Sigmoid colon (tissue), 7 donors: ENCODE measurements at places on chromosomes 12 and 14.
A peak's percentile ranks its signal among the peaks of the same experiment; 100 is the strongest.

DNA sequence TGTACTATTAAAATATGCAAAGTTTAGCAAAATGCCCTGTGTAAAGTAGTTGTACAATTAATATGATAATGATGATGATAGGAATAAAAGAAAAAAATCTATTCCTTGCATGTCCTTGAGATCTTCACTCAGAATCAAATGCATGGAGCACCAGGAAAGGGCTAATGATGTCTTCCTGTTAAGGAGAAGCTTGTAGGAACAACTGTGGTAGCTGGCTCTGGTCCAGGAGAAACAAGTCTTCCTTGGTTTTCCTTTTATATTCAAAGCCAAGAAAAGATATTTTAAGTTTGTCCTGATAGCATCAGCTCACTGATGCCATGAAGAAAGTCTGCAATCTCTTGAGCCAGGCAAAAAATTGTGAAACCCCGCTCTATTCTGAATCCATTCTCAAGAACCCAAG lies 138.9 kb downstream of the PIK3C2G start:
- no peak for DNase-seq

- DNase-seq = no peak
These were observed 8.3 kb downstream of the COL2A1 start for GRCh38 chr12:47995981-47996401.

GRCh38 chr12:132380641-132381040 lies 51.3 kb upstream of the GALNT9 start:
- DNase-seq = no peak

GRCh38 chr14:74569387-74569786 lies 42.6 kb downstream of the LTBP2 start:
- no peak for DNase-seq

- DNase-seq = no peak
These were observed 498.3 kb downstream of the KCNH5 start for GRCh38 chr14:62546862-62547474.

DNA sequence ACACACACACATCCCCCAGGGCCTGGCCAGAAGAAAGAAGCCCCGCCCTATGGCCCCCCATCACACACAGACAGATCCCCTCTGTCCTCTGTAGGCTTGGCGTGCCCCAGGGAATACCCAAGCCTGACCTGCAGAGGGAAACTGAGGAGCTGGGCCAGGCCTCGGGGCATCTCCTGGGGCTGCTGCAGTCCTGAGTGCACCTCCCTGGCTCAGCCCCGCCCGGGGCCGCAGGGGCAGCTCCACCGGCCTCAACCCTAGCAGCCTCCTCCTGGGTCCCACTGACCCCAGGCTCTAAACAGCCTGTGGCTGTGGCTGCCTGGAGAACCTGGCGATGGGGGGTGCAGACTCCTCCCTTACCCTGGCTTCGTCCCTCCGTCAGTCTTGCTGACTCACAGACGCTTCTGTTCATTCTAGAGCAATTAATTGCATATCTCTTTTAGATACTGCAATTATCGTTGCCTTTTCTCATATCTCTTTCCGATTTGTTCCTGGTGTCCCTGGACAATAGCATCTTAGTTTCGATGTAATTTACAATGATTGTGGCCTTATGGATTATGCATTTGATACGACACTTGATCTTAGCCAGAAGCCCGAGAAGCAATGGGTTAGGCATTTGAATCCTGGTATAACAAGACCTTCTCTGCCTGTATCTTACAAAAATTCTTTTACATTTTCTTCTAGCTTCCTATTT lies 45.8 kb upstream of the EIF5 start:
- peak; percentile 38 for DNase-seq

DNA sequence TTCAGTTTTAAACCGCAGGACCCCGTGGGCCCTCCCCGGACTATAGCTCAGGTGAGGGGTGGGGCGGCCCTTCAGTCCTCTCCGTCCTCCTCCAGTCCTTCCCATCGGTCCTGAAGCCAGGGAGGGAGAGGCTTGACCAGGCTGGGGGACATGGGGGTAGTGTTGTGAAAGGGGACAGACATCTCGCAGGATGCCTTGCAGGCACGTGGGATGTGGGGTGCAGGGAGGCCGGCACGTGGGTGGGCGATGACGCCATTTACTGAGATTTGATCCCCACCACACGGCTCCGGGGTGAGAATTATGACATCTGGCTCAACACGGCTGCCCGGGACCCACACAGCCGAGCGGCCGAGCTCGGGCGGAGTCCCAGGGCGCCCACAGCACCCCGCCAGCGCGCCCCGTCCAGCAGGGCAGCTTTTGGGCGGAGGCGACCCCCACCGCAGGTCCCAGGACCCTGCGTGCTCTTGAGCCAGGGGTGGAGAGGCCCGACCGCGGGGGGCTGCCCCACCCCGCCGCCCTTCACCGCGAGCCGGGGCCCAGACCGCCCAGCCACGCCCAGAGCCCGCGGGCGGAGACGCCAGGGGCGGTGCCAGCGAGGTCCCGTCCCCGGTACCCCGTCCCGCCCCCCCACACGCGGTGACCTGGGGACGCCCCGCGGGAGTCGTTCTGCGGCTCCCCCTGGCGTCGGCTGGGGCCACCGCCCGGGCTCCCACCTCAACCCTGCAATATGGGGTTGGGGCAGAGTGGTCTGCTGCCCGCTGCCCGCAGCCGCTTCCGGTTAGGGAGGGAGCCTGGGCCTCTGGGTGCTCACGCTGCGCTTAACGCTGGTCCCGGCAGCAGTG lies 3.3 kb upstream of the EXOC3L4 start:
- no peak for DNase-seq

GRCh38 chr12:132244724-132245295 lies 84.6 kb downstream of the GALNT9 start:
- DNase-seq = peak; percentile 33

GRCh38 chr12:52037248-52037861 lies 13.9 kb upstream of the NR4A1 start:
- DNase-seq = peak; percentile 94

DNA sequence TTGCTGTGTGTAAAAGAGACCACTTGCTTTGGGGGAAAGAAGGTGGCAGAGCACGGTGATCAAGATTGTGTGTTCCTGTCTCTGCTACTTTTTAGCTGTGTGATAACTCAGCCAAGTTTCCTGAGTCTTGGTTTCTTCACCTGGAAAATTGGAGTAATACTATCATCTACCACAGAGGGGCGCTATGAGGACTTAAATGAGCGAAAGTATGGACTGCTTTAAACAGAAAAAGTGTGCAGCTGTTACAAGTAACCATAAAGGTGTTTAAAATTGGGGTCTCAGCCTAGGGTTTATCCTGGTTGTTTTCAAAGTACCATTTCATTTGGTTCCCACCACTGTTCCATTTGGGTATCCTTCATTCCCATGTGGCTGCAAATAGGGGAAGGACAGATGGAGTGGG lies 65.9 kb upstream of the WSCD2 start:
- no peak for DNase-seq

DNA sequence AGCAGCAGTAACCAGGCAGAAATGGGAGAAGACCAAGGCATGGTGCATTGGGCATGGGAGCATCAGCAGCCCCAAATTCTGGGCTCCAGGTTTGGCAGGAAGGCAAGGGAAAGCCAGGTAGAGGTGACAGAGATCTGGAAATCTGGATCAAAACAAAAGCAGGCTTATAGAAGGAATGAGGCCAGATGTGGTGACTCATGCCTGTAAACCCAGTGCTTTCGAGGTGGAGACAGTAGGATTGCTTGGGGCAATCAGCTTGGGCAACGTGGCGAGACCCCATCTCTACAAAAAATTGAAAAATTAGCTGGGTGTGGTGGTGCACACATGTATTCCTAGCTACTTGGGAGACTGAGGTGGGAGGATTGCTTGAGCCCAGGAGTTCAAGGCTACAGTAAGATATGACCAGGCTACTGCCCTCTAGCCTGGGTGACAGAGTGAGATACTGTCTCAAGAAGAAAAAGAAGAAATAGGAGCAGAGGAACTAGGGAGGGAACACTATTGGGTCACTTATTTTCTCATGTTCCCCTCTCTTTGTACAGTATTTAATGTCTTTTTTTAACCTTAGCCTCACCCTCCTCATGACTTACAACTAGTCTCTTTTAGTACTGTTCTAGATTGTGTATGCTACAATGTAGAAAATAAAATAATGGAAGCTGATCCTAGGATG lies 25.1 kb downstream of the SLC4A8 start:
- DNase-seq = no peak

DNA sequence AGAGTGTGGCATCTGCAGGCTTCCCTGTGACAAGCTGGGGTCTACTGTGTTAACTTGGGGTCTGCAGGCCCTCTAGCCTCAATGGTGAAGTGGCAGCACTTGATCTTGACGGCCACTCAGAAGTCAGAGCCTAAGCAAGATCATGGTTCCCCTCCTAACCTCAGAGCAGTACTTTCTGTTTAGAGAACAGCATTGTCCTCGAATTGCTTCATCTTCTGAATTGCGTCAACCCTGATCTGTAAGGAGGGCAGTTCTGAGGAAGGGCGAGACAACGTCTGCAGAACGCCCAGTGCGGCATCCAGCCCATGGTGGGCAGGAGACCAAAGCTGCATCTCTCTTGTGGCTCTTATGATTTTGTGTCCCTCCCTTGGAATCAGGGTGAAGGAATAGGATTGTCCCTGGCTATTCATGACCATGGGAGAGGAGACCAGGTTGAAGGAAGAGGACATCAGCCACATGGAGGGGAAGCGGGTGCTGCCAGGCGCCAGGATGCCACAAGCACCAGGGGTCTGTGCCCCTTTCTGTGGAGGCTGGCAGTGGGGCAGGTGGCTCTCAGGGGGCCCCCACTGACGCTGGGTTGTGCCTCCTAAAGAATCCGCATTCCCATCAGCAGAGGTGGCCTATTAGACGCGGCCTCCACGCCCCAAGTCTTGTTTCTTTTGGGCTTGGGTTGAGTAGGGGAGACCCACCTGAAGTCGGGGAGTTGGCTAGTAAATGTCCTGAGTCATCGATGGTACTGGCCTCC lies 2.2 kb downstream of the SERPINA9 start:
- DNase-seq = no peak

DNA sequence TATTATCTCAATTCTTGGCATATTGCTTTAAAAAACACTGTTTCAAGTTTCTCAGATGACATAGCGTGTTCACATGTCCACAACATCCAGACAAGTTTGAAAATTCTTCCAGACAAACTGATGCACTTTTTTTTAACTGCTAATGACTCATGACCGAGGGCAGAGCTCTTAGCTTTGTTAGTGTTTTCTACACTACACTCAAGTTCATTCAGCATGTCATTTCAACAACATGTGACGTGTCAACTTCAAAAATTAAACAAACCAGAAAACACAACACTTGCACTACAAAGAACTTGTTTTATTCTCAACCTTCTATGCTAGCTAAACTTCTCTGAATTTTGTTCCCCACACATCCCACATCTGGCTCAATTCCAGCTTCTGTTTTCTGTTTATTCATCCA lies 1186.3 kb upstream of the FLRT2 start:
- DNase-seq = no peak

- DNase-seq = no peak
These were observed 343.5 kb upstream of the RGS6 start for GRCh38 chr14:71588576-71589215.
